GF-D8 (cell line): ENCODE measurements at places on chromosomes 6 and 20.
A peak's percentile ranks its signal among the peaks of the same experiment; 100 is the strongest.

- DNase-seq = no peak
Measured at GRCh38 chr20:25118529-25118928, 36.6 kb upstream of the VSX1 start.

DNA sequence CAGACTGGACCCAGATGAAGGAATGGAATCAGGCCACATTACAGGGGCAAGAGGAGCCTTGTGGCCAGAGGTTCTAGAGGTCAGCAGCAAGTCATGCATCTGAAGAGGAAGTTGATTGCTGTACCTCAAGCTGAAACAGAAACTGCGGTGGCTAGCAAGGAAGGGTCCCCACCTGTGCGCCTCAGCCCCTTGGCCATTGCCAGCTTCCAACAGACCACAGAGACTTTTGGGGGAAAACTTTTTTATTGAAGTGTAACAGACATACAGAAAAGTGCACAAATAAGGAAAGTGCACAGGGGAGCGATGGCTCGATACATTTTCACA is 26.8 kb upstream of the SLC9A8 start:
- DNase-seq = peak; percentile 41

GRCh38 chr6:118397671-118398465 is 150.2 kb upstream of the PLN start:
- no peak for DNase-seq

- no peak for DNase-seq
Measured at GRCh38 chr20:22901164-22901563, 133.9 kb upstream of the SSTR4 start.

DNA sequence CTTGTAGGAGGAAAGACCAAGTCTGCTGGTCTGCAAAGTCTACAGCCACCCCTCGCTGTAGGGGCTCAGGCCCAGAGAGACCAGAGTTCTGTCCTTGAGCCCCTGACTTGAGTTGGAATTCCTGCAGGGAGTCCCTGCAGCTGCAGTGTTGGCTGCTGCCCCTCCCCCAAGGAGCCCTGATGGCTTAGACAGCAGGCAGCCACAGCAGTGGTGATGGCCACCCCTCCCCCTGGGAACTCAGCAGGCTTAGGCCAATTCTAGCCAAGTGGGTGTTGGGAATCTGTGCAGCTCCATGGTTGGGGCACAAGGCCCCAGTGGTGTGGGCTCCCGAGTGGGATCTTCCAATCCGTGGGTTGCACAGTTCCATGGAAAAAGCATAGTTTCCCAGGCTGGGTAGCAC is 345.4 kb downstream of the CD109 start:
- no peak for DNase-seq

GRCh38 chr6:47733879-47734558 is 35.6 kb downstream of the ADGRF4 start:
- DNase-seq = no peak

GRCh38 chr20:59253325-59253724 is 47.1 kb upstream of the EDN3 start:
- peak; percentile 64 for DNase-seq

DNA sequence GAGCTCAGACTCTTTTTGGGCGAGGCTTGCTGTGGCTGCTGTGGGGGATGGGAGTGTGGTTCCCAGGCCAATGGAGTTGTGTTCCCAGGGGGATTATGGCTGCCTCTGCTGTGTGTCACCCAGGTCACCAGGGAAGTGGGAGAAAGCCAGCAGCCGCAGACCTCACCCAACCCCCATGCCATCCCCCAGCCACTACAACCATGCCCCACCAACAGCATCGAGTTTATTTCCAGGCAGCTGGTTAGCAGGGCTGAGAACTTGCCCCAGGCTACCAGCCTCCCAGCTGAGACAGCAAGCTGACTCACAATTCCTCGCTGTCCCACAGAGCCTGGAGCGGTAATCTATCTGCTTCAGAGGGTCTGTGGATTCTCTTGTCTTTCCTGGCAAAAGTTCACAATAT is 331.7 kb downstream of the FRK start:
- DNase-seq = no peak

GRCh38 chr6:5181510-5182317 is 79.0 kb downstream of the LYRM4 start:
- peak; percentile 75 for DNase-seq

DNA sequence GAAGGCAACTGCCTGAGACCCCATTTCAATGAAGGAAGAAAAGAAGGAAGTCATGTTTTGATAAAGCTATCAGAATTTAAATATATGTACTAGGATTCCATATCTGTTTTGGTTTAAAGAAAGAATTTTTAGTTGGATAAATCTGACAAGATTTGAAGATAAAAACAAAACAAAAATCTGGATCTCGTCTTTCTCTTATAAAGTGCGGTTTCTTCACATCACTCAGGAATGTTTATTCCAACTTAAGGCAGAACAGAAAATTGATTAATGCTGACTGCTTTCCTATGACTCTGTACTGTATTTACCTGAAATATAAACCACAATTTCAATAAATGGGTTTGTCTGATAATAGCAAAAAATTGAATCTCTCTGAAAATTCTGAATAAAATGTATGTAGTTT is 439.7 kb downstream of the RFPL4B start:
- DNase-seq = no peak

- DNase-seq = no peak
Measured at GRCh38 chr20:57617079-57617795, 3.0 kb downstream of the ZBP1 start.

- no peak for DNase-seq
Measured at GRCh38 chr20:45346851-45347250, 1.4 kb downstream of the SDC4 start.

DNA sequence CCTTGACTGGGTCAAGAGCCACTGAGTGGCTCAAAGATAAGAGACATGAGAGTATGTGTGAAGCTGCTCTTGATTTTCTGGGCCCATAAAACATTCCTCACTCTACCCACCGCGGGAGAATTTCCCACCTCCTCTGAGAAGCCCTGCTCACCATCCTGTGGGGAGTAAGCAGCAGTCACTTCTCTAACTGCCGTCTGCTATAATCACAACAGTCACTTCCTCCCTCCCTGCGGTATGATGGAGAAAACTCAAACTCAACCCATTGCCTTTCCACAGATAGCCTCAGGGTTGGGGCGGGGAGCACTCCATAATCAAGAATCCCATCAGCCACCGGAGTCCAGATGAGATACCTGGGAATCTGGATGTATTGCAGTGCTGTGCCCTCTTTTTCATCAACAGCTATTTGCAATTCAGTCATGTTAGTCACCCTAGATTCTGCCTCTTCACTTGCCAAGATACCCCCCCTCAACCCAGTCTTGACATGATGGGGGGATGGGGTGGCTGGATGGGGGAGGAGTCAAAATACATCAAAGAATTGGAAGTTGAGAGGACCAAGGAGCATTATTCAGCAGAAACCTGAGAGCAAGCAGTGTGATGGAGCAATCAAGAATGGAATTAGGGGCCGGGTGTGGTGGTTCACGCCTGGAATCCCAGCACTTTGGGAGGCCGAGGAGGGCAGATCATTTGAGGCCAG is 5.1 kb downstream of the MOCS1 start:
- no peak for DNase-seq
